ENCODE measurements at places on chromosomes 5 and 9.

GRCh38 chr5:5933651-5934050, 444.7 kb downstream of the MED10 start:
- H3K36me3 ChIP-seq, result no peaks in the 10 kb centered on the region
- no peak overlapping the region for H3K4me3 ChIP-seq
- no peaks in the 10 kb centered on the region for H3K27me3 ChIP-seq
- DNase-seq, result no peak
- no peak overlapping the region for H3K27ac ChIP-seq
- H3K4me1 ChIP-seq, result no peaks in the 10 kb centered on the region

DNA sequence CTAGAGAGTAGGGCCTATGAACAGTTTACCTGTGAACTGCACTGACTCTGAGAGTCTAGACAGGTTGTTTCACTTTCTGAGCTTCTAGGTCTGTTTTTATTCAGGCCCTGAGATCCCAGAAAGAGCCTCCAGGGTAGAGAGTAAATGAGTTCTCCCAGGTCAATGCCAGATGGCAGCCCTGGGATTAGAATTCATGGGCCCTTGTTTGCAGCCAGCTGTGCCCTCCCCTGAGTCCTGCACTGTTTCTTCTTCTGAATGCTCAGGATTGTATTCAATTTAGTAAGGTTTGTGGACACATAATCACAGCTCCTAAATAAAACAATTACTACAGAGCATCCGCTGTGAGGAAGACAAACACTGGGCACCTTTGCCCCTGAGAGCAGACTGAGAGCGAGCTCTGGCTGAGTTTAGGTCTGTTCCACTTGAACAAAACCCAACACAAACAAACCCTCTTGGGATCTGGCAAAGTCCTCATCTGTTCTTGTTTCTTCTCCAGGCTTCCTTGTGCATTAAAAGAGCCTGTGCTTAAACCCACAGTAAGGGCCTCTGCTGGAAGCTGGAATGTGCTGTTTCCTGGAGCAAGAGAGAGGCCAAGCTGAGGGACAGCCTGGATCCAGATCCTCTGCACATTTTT, 29.9 kb downstream of the FAM219A start:
- no peaks in the 10 kb centered on the region for H3K4me1 ChIP-seq
- no peak overlapping the region for H3K4me3 ChIP-seq
- H3K27ac ChIP-seq, result no peak overlapping the region

GRCh38 chr9:110095161-110095595, 112.8 kb downstream of the C9orf152 start:
- no peak overlapping the region for H3K4me3 ChIP-seq
- H3K36me3 ChIP-seq, result no peaks in the 10 kb centered on the region
- H3K27ac ChIP-seq, result no peak overlapping the region

GRCh38 chr5:105150323-105150722, 1587.7 kb upstream of the NUDT12 start:
- H3K27ac ChIP-seq, result no peak overlapping the region
- no peaks in the 10 kb centered on the region for H3K4me1 ChIP-seq
- H3K4me3 ChIP-seq, result no peak overlapping the region
- H3K27me3 ChIP-seq, result no peaks in the 10 kb centered on the region

DNA sequence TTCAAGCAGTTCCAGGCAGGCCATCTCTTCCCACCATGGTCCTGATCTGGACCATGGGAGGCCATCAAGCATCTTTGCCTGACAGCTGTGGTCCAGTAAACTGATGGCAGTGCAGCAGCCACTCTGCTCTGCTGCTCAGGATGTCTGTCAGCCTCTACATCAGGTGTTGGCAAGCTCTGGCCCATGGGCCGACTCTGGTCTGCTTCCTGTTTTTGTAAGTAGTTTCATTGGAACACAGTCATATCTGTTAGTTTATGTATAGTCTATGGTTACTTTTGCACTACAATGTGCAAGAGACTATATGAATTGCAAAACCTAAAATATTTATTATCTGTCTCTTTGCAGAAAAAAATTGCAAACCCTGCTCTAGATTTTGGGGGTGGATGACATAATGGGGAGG, 225.0 kb downstream of the KCTD16 start:
- no peak for DNase-seq
- H3K27ac ChIP-seq, result no peak overlapping the region
- H3K36me3 ChIP-seq, result no peaks in the 10 kb centered on the region
- no peaks in the 10 kb centered on the region for H3K4me1 ChIP-seq

GRCh38 chr9:12464910-12465512, 228.2 kb upstream of the TYRP1 start:
- H3K36me3 ChIP-seq, result no peaks in the 10 kb centered on the region
- no peak overlapping the region for H3K4me3 ChIP-seq
- H3K4me1 ChIP-seq, result no peaks in the 10 kb centered on the region
- no peak for DNase-seq

- H3K27me3 ChIP-seq, result no peaks in the 10 kb centered on the region
- H3K4me3 ChIP-seq, result no peak overlapping the region
- H3K27ac ChIP-seq, result no peak overlapping the region
These were observed 142.0 kb downstream of the FANCC start for GRCh38 chr9:95175523-95175922.

DNA sequence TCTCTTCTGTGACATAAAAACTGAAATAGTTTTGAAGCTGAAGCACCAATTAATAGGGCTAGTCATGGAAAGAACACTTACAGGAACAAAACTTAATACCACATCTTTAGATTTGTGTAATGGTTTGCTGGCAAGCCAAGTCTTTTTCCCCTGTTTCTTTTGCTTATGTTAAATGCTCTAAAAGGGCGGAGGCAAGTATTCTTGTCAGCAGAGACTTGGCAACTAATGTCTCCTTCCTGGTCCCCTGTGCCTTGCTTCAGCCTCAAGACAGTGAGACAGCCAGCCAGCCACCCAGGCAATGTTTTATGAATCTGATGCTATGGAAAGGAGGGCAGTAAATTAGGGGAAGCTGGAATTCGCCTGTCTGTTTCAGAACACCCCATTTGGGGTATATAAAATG, 45.7 kb downstream of the PRRC1 start:
- no peaks in the 10 kb centered on the region for H3K36me3 ChIP-seq
- H3K4me1 ChIP-seq, result peaks cover 8% of the 10 kb centered on the region
- H3K4me3 ChIP-seq, result no peak overlapping the region

GRCh38 chr5:167664222-167664804, 627.1 kb upstream of the WWC1 start:
- no peak for DNase-seq
- no peaks in the 10 kb centered on the region for H3K27me3 ChIP-seq
- no peak overlapping the region for H3K4me3 ChIP-seq
- no peak overlapping the region for H3K27ac ChIP-seq
- H3K4me1 ChIP-seq, result no peaks in the 10 kb centered on the region

GRCh38 chr9:110259566-110259965, 3.3 kb upstream of the TXN start:
- DNase-seq, result no peak
- H3K36me3 ChIP-seq, result peaks cover 6% of the 10 kb centered on the region
- no peak overlapping the region for H3K4me3 ChIP-seq
- H3K27me3 ChIP-seq, result peaks cover 5% of the 10 kb centered on the region
- peaks cover 14% of the 10 kb centered on the region for H3K4me1 ChIP-seq

GRCh38 chr9:757246-757881, 84.1 kb upstream of the DMRT1 start:
- H3K27me3 ChIP-seq, result peaks cover 4% of the 10 kb centered on the region
- peaks cover 53% of the 10 kb centered on the region for H3K4me1 ChIP-seq
- H3K4me3 ChIP-seq, result no peak overlapping the region
- no peak overlapping the region for H3K27ac ChIP-seq

- H3K4me1 ChIP-seq, result no peaks in the 10 kb centered on the region
- H3K27me3 ChIP-seq, result peaks cover 9% of the 10 kb centered on the region
- H3K27ac ChIP-seq, result no peak overlapping the region
- H3K36me3 ChIP-seq, result no peaks in the 10 kb centered on the region
- no peak for DNase-seq
These were observed 220.0 kb downstream of the GABBR2 start for GRCh38 chr9:98488571-98489312.

GRCh38 chr9:83188277-83188676, 125.3 kb upstream of the RASEF start:
- DNase-seq, result no peak
- H3K4me3 ChIP-seq, result no peak overlapping the region
- H3K4me1 ChIP-seq, result no peaks in the 10 kb centered on the region
- peaks cover 2% of the 10 kb centered on the region for H3K27me3 ChIP-seq
- no peaks in the 10 kb centered on the region for H3K36me3 ChIP-seq

GRCh38 chr9:110977259-110977709, 61.0 kb downstream of the LPAR1 start:
- no peak overlapping the region for H3K27ac ChIP-seq
- H3K36me3 ChIP-seq, result no peaks in the 10 kb centered on the region
- H3K4me1 ChIP-seq, result no peaks in the 10 kb centered on the region
- no peak overlapping the region for H3K4me3 ChIP-seq
- DNase-seq, result no peak

DNA sequence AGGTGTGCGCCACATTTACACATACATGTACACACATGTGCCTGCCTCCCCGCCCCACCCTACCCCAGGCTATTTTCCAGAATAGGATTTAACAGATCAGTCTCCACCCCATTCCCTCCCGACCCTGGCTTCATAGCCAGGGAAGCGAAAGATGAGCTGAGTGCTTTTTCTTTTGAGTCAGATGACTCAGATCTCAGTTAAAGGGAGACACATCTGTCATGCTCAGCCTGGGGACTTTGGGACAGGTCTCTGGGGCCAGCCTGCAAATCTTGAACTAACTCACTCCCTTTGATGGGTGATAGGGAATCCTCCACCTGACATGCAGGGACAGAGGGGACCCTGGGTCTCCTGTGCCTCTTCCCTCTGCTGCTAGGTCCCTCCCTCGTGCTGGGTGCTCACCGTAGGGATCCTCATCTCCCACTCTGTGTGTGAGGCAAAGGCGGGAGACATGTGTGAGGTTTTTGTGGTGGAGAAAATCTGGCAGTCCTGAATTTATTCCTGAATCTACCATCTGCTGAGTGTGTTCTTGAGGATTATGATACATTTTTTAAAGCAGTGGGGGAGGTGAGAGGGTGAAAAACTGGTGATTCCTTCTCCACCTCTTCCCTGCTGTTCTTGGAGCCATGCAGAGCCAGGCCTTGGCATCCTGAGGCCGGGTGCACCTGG, 37.7 kb downstream of the NEUROG1 start:
- no peaks in the 10 kb centered on the region for H3K4me1 ChIP-seq
- no peak overlapping the region for H3K27ac ChIP-seq
- no peaks in the 10 kb centered on the region for H3K36me3 ChIP-seq
- H3K27me3 ChIP-seq, result peaks cover 29% of the 10 kb centered on the region

GRCh38 chr5:39815711-39816110, 390.9 kb upstream of the DAB2 start:
- H3K27ac ChIP-seq, result no peak overlapping the region
- peaks cover 2% of the 10 kb centered on the region for H3K27me3 ChIP-seq
- H3K36me3 ChIP-seq, result no peaks in the 10 kb centered on the region
- H3K4me1 ChIP-seq, result no peaks in the 10 kb centered on the region
- DNase-seq, result no peak

- no peaks in the 10 kb centered on the region for H3K36me3 ChIP-seq
- H3K27me3 ChIP-seq, result peaks cover 15% of the 10 kb centered on the region
- peaks cover 17% of the 10 kb centered on the region for H3K4me1 ChIP-seq
- no peak for DNase-seq
These were observed 34.1 kb upstream of the SLC2A8 start for GRCh38 chr9:127362829-127363228.

Measured in activated CD8-positive, alpha-beta T cell treated with anti-CD3 and anti-CD28 coated beads, Interleukin-2, amount 10 ng/mL, durations not matched to agents 7 days and 5 days (primary cell).